ENCODE measurements at places on chromosomes 16 and 17.

DNA sequence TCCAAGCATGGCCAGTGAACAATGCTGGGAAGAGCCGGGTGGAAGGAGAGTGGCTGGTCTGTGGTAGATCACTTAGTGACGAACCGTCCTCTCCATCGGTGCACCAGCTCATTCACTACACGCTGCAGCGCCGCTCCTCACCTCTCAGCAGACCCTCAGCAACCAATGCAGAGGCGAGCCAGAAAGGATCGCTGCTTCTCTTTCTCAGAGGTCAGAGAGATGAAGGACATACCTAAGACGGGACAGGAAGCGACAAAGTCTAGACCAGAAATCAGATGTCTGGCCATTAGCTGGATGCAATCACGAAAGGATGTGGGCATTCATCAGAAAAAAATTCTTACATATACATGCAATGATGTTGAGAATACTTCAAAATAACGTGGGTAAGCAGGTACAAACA lies 26.9 kb downstream of the NSMCE1 start:
- no peak for DNase-seq

- DNase-seq, result no peak
These were observed 36.4 kb downstream of the SPACA3 start for GRCh38 chr17:33028061-33028460.

DNA sequence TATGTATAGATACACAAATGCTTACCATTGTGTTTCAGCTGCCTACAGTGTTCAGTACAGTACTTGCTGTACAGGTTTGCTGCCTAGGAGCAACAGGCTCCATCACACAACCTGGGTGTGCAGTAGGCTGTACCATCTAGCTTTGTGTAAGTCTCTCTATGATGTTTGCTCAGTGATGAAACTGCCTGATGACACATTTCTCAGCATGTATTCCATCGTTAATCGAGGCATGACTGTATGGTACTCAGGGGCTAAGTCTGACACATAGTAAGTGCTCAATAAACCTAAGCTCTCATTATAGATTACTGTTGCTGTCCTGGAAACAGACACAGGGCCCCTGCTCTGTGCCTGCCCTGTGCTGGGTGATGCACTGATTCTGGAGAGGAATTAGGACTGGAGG lies 18.1 kb downstream of the KCNJ12 start:
- no peak for DNase-seq

GRCh38 chr17:68061512-68062313 lies 26.2 kb downstream of the KPNA2 start:
- no peak for DNase-seq

GRCh38 chr17:78745407-78746088 lies 36.5 kb downstream of the CYTH1 start:
- DNase-seq, result peak; percentile 61

- DNase-seq, result no peak
These were observed 93.6 kb downstream of the ABCA8 start for GRCh38 chr17:68861602-68862001.

DNA sequence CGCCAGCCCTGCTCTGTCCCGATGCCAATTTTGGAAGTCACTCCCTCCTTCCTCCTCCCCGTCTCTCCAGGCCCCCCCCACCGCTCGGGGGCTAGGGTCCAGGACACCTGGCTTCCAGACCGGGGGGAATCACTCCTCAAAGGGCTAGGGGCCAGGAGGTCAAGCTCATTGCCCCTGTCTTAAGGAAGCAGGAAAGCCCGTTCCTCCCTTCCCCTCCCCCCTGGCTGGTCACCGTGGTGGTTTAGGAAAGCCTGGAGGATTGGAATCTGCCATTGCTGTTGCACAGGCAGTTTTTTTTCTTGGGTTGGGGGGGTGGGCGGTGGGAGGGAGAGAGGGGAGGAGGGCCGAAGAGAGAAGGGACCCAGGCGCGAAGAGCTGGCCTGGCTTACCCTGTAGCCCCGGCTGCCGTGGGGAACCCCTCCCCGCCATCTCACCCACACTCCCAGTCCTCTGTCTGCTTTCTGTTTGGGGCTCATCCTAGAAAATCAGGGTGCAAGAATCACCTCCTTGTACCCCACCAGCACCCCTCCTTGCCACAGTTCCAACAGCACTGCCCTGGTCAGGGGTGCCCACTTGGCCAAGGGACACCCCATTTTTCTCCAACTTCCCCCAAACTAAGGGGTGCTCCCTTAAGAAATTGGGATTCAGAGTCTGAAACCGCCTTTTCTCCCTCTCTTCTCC lies 2.9 kb upstream of the BCL6B start:
- DNase-seq, result no peak

DNA sequence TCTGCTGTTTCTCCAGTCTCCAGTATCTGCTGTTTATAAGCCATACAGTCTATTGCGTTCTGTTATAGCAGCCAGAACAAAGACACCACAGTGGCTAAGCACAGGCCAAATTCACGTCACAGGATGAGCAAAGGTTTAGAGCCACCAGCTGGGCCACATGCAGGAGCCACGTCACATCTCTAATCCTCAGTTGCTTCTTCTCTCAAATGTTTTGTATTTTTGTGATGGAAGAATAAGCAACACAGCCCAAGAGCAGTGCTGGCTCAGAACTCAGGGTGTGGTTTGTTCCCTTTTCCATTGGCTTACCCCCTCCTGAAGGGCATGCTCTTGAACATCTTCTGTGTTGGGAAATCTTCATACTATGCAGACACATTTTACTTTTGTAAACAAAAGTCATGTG lies 309.4 kb upstream of the CDH5 start:
- no peak for DNase-seq

- DNase-seq, result no peak
These were observed 365.6 kb downstream of the SLC39A11 start for GRCh38 chr17:72726936-72727335.

DNA sequence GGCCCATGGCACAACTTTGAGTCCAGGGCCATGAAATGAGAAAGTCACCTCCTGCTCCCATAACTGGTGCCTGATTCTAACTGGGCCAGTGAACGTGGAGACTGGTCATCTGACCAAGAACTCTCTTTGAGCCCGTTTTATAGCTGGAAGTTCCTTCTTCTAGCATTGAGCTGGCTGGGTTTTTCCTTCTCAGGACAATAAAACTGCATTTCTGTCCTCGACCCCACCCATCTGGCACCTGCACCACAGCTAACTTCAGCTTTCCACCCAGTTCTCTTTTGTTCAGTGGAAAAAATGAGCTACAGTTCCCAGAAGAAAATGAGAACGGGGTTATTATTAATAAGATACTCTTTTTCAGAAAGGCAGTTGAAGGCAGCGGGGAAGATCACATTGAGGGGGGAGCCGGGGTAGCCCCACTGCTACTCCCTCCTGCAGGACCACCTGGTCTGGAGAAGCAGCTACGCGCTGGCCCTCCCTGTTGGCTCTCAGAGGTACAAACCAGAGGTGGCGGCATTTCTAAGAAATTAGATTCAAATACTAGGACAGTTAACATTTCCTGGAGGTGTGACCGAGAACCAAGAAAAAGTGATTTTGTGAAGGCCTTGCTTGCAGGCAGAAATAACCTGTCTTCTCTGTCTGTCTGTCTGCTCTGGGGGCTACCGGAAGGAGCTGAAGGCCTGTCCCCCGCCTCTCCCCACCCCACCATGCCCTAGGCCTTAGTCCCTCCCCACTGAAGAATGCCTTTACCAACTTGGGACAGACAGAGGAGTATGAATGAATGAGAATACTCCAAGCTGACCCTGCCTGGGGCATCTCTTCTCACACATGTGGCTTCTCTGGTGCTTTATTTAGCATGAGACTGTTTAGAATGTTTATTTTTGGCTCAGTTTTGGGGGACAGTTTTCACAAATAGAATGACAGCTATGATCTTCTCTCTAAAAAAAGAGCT lies 123.9 kb downstream of the XYLT1 start:
- DNase-seq, result no peak

DNA sequence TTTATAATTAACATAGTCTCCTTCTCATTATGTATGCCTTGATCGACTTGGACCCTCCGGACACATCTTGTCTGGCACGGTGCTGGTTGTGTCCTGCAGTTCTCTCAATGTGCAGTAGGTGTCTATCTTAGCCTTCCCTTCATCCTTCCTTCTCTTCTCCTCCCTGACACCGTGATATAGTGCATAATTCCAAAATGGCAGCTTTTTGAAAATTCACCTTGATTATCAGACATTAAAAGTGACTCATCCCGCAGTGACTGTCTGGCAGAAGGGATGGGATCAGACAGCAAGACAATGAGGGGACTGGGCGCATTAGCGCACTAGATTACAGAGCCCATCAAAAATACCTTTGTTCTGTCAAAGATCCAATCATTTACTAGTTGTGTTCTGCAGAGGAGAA lies 70.0 kb upstream of the PMFBP1 start:
- no peak for DNase-seq

DNA sequence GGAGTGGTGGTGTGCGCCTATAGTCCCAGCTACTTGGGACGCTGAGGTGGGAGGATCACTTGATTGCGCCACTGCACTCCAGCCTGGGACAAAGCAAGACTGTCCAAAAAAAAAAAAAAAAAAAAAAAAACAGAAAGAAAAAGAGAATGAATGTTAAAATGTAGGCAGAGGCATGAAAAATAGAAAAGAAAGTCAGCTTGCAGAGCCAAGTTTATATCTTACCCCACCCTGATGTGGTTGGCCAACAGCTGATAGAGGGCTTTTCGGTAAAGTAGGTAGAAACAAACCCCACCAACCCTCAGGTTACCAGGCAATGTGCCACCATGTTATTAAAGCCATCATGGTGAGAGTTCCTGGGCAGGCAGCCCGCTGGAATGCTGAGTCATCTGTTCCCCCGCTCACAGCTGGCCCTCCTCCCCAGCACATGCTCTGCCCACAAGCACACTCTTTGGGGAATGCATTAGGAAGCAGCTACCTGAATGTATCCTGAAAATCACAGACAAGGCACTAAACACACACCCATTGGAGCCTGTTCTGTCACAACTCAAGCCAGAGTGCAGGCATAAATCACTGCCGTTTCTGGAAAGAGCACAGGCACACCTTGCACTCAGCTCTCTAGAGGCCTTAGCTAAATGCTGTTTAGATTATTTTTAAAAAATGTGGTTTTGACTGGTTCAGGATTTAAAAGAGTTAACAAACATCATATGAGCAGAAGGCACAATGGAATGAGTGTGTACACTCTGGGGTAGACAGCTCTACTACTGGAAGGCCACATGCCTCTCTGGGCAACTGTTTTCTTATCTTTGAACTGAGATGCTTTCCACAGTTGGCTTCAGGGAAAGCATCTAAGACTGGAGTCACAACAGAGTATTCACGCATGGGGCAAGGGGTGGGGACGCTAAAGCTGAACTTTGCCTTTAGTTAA lies 128.5 kb downstream of the PARN start:
- DNase-seq, result no peak

DNA sequence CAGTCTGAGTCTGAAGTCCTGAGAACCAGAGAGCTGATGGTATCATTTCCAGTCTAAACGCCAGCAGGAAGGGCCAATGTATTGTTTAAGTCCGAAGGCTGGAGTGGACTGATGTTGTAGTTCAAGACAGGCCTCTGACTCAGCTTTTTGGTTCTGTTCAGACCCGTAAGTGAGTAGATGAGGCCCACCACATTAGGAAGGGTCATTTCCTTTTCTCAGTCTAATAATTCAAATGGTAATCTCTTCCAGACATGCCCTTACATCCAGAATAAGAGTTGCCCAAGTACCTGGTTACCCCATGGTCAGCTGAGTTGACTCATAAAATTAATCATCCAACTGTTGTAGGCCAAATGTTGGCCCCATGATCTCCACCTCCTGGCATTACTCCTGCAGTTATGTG lies 442.6 kb upstream of the HSBP1 start:
- no peak for DNase-seq

- DNase-seq, result no peak
These were observed 1.3 kb downstream of the B3GNT9 start for GRCh38 chr16:67149276-67150046.

All from stimulated activated CD4-positive, alpha-beta T cell treated with anti-CD3 and anti-CD28 coated beads, Interleukin-12 subunit alpha, Interleukin-12 subunit beta, amount 100 ng/mL, for 48 hours (primary cell).